ENCODE measurements at places on chromosomes 2 and 18.
A peak's percentile ranks its signal among the peaks of the same experiment; 100 is the strongest.

DNA sequence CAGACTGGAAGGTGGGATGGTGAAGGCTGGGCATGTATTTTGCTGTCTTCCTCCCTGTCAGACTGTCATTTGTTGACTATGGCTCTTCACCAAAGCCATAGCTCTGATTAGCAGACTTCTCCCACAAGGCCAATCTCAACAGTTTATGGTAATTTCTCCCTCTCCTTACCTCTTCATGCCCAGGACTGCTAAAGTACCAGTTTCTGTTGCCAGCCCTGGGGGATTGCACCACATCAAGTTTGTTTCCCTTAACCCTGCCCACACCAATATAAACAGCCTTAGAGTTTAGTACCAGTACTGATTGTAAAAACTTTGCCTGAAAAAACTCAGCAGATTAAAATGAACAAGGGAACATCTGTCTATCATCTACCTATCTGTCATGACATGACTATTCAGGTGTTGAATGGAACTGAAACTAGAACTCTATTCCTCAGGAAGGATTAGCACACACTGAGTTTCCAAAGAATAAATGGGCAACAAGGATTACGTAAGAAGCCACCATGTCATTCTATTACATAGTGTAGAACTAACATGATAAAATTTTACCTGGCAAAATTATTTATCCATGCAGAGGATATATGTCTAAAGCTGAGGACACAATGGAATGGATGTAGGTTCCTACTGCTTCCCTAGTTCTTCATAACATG, 13.7 kb downstream of the FEZ2 start:
- DNase-seq, result no peak

GRCh38 chr18:49563701-49564517, 2.1 kb downstream of the LIPG start:
- DNase-seq, result no peak

DNA sequence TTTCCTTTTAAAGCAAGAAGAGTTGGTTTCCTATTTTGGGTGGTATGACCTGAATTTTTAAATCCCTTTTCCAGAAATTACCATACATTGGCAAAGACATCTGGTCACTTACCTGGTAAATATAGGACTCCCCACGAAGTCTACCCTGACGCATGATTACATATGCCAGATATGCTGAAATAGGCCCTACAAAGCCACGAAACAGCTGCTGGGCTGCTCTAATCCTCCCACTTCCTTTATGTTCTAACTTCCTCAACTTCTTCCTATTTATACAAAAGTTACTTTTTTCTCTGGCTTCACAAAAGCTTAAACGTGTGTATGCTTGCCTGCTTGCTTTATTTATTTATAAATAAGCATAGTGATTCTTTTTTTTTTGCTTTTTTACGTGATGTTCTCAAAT, 186.0 kb upstream of the EPHA4 start:
- DNase-seq, result no peak

GRCh38 chr2:143355870-143356269, 226.7 kb downstream of the ARHGAP15 start:
- DNase-seq, result no peak

- no peak for DNase-seq
Observed at GRCh38 chr2:26187114-26187513, 14.2 kb downstream of the GAREM2 start.

- DNase-seq, result no peak
Observed at GRCh38 chr2:125576558-125576957, 1079.4 kb upstream of the GYPC start.

DNA sequence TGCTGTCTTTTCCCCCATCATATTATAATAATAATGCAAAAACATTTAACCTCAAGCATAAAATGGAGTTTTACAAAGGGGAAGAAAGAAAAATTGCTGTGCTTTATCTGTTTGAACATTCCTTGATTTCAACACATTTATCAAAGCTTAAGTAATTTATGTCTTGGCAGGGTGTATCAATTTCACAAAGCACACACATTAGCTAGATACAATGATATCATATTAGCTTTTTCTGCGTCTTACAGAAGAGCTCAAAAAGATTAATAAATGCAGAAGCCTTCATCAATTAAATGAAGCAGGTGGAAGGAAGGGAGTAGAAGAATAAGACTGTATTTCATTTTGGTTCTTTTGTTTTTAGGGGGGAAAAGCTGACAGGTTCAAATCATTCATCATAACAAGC, 103.0 kb downstream of the NXPH2 start:
- no peak for DNase-seq

DNA sequence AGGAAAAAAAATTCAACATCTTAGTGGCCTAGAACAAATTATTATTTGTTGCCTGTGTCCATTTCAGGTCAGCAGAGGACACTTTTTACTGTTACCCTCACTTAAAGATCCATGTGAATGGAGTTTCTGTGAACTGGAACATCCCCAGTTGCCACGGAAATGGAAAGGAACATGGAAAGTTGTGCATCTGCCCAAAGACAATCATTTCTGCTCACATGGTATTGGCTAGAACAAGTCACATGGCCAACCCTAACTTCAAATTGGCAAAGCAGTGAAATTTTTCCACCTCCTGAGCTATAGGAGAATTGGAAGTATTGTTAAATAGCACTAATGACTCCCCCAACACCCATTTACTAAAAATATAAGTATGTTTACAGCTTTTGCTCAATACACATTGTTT, 71.2 kb upstream of the CCBE1 start:
- no peak for DNase-seq

DNA sequence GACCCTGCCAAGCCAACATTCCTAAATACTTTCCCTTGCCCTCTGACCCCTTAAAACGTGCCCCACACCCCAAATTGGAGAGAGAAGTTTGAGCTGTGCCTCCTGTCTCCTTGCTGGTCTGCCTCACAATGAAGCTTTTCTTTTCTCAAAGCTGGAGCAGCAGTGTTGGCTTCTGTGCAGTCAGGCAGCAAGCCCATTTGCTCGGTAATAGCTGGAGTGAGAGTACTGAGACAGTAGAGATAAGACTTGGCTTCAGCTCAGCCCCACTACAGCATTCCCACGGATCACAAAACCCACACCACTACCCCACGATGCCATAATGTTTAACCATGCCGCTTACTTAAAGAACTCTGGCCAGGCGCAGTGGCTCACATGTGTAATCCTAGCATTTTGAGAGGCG, 73.0 kb downstream of the NCAPH start:
- DNase-seq, result no peak

DNA sequence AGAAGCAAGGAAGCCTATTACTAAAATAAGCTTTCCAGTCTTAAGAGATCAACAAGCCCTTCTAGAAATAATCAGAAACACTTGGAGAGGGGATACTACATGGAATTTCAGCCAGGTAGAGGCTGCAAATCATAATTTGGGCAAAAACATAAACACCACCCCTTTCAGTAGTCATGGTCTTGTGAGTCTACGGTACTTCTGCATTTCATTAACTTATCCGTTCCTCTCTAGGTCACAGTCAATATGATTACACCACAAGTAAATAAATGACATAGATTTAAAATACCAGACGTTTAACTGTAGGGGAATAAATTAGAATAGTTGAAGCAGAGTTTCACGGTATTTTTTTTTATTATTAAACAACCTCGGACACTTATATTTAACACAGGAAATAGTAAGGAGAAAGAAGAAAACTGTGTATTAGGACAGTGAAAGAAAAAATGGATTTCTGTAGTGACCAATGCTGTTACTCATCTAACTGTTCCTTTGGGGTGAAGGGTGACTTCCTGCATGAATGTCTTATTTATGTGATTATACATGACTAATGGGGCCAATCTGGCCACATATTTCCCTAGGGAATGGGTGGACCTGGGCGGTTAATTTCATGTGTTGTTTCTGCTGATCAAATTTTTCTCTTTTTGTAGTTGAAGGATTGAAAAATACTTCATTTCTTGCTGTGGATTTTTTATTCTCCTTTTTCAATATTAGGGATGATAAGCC, 456.6 kb upstream of the UBE2E3 start:
- DNase-seq, result peak; percentile 60

- no peak for DNase-seq
Observed at GRCh38 chr2:3784731-3785130, 81.4 kb downstream of the DCDC2C start.

- no peak for DNase-seq
Observed at GRCh38 chr2:6694555-6694954, 171.2 kb downstream of the CMPK2 start.

DNA sequence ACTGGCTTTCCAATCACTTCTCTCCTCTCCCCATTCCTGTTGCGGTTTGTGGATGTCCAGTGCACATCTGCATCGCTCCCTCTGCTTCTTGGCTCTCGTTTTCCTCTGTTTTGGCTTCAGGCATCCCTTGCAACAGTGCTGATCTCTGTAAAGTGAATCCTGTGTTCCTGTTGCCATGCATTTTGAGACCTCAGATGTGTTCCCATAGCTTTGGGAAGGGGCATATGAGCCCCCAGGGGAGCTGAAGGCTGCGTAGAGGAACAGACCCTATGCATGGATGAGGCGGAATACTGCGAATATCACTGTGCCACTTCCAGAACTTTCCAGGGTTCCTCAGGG, 168.4 kb upstream of the HAAO start:
- no peak for DNase-seq

GRCh38 chr18:35933982-35934381, 38.5 kb upstream of the RMP24 start:
- no peak for DNase-seq

DNA sequence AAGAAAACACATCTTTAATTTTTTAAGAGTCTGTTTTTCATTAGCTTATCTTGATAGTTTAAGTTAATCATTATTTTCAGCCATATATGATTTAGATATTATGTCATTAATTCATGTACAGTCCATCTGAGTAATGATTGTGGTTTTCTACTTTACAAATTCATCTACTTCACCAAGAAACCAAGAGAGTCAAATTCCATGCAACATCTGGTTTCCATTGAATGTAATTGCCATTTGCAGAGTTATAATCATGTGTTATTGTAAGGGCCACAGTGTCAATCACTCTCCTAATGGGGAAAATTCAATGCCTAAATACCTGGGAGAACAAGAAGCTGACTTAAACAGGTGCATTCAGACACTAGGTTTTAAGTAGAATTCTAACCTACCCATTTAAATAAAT, 217.2 kb upstream of the OSR1 start:
- DNase-seq, result no peak

DNA sequence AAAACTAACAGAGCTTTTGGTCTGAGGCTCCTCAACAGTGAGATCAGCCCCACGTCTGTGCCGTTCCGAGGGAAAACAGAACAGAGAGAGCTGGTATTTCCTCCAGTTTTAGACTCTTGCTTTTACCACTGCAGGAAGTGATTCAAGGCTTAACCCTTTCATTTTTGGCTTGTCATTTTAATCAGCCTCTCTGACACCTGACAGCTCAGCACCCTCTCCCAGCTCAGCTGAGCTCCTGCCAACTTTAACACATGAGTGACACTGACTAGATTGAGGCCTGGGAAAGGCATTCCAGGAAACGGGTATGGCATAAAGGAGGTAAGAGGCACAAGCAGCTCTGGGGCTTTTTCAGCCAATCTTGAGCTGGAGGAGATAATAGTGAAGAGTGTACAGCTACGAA, 239.4 kb upstream of the SKOR2 start:
- peak; percentile 14 for DNase-seq

GRCh38 chr2:109395494-109396201, 218.1 kb downstream of the SEPTIN10 start:
- no peak for DNase-seq

DNA sequence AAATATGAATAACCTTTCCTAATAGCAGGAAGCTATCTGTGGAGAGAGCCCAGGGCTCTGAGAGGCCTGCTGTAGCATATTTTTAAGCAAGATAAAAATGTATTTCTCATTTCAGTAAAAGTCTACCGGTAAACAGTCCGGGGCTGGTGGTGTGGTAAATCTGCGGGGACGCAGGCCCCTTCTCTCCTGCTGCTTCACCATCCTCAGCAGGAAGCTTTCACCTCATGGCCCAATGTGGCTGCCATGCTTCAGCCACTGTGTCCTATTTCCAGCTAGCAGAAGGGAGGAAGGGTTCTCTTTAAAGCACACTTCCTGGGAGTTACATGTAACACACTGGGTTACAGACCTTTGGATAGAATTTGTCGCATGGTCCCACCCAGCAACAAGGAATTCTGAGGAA, 79.5 kb upstream of the ODC1 start:
- DNase-seq, result no peak

GRCh38 chr2:195411219-195411687, 245.8 kb upstream of the SLC39A10 start:
- DNase-seq, result no peak

DNA sequence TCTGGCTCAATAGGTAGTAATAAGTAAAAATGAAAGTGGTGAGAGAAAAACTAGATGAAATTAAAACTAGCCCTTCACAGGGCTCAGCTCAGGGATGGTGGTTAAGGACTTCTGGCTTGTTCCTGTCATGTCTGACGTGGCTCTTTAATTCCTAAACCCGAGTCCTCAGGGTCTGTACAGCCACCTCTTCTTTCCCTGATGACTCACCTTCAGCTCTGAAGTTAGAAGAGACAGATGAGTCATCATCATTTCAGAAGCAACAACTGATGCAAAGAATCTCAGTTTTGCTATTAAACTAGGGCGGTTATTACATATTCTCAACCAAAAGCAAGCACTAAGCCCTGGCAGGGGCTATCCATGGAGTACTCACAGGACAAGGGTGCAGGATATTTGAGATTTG, 24.0 kb upstream of the ITGB6 start:
- peak; percentile 80 for DNase-seq

- no peak for DNase-seq
Observed at GRCh38 chr2:98713332-98714015, 17.5 kb downstream of the MGAT4A start.

DNA sequence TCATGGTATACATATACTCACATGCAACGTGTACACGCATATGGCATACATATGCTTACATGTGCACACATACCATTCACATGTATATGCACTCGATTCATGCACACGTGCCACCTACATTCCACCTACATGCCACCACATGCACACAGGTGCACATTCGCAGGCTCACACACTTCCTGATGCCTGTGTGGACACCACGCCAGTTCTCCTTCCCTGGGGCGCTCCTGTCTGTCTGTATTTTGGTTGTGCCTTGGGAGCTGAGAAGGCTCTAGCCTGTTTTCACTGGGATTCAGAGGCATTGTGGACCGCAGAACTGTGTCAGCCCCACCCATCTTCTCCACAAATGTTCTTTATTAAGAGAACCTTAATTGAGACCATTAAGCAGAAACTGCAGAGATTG, 96.6 kb upstream of the CTDP1 start:
- no peak for DNase-seq

DNA sequence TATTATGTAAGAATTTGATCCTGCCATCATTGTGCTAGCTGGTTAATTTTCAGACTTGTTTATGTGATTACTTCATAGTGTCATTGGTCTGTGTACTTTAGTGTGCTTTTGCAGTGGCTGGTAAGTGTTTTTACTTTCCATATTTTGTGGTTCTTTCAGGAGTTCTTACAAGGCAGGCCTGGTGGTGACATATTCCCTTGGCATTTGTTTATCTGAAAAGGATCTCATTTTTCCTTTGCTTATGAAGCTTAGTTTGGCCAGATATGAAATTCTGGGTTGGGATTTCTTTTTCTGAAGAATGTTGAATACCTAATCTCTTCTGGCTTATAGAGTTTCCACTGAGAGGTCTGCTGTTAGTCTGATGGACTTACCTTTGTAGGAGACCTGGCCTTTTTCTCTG, 72.8 kb upstream of the MC4R start:
- no peak for DNase-seq
